ENCODE measurements at places on chromosomes 1 and 21.

- no peak for DNase-seq
These were observed 217.3 kb upstream of the SGIP1 start for GRCh38 chr1:66316464-66317247.

- DNase-seq, result no peak
These were observed 157.1 kb downstream of the DSCAM start for GRCh38 chr21:40689840-40690360.

GRCh38 chr1:6466023-6466422 lies at the start of gene TNFRSF25:
TSS of gene TNFRSF25 (minus strand) at chr1:6466173. CDS start at chr1:6466107, 66 bp downstream.
- no peak for DNase-seq

- DNase-seq, result no peak
These were observed 69.6 kb upstream of the KCNK1 start for GRCh38 chr1:233544304-233544703.

Measured in GM13976 (cell line).